ENCODE measurements at places on chromosomes 12 and 14.

GRCh38 chr12:110860833-110861296 lies 14.1 kb downstream of the CCDC63 start:
- no peak for DNase-seq

GRCh38 chr14:89504602-89505313 lies 87.7 kb upstream of the FOXN3 start:
- DNase-seq, result no peak

GRCh38 chr12:18906395-18906794 lies 168.5 kb downstream of the CAPZA3 start:
- no peak for DNase-seq

DNA sequence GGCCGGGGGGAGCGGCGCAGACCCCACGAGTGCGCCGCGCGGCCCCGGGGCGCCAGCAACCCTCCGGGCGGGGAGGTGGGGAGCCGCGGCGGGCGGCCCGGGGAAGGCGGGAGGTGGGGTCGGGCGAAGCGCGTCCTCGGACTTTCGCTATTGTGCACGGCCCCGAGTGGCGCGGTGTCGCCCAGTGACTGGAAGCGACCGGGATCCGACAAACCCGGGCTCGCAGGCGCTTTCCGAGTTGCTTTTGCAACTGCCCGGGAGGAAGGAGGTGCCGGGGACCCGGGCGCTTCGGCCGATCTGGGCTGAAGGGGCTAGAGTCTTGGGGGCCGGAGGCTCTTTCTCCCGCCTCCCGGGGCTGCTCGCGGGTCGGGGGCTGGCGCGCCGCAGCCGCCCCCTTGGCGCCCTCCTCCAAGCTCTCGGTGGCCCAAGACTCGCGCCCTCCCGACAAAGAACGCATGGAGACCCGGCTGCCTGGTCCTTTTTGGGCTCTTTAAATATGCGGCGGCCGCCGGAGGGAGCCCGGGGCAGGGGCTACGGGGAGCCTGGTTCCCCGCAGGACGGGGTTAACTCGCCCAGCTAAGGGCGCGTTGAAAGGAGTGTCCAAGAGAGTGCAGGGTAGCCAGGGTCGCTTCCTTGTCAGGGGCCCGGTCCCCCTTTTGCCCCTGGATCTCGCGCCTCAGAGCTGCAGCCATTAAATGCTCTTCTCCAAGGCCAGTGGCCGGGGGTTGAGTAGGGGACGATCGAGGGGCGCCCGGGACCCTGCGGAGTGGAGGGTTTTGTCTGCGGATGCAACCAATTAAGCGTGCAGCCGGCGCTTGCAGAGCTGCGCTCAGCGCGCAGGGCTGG lies 1.4 kb downstream of the HMGA2 start:
- no peak for DNase-seq

DNA sequence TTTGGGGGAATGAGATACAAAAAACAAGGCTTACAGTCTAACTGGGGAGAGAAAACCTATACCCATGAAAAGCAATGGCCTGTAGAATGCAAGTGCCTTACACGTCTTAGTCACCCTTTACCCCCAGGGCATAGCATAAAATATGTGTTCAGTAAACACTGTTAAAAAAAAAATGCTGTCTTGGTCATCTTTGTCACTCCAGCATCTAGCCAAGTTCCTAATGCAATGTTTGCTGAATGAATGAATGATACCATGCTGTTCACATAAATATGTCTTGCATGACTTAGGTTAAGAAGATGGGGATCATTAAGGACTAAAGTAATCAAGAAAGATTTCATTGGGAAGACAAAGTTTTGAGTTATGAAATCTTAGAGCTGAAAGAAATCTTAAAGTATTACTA lies 38.5 kb downstream of the PPP2R5E start:
- no peak for DNase-seq

DNA sequence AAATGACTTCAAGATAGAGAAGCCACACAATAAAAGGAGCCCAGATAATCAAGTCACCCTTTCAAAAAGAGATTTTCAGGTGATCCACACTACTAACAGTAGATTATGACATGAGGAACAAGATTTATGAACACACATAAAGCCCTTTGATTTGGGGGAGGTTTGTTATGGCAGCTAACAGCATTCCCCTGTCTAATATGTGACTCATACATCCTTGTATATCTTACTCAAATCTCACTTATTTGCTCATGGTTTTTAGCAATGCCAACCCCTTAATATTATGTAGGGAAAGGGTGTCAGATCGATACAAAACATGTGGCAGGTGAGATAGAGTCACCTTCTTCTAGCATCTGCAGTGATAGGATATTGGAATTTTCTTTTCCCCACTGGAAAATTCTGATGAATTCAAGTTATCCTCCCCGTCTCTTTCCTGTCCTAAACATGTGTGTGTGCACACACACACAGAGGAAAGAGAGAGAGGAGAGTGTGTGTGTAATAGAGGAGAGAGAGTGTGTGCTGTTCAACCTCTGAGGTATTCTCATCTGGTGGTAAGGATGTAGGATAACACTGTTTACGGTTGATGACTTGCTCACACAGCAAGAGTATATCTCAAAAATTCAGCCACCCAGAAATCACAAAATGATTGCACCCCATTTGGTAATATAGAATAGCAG lies 319.9 kb downstream of the KCNC2 start:
- no peak for DNase-seq

GRCh38 chr12:68893201-68893600 lies 39.8 kb downstream of the CPM start:
- DNase-seq, result no peak

DNA sequence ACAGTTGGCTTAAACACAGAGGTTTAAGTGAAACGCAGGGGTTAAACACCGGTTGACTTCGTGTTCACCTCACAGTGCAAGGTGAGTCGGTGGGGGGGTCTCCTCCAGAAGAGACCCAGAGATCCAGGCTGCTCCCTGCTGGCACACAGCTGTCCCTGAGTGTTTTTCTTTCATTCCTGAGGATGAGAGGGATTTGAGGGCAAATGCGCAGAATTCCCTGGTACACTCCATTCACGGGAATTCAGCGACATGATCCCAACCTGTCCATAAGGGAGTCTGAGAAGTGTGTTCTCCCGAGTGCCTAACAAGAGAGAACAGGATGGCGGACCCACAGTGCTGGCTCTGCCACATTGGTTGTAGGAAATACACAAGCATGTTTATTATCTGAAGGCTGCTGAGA lies 107.2 kb upstream of the ESRRB start:
- no peak for DNase-seq

DNA sequence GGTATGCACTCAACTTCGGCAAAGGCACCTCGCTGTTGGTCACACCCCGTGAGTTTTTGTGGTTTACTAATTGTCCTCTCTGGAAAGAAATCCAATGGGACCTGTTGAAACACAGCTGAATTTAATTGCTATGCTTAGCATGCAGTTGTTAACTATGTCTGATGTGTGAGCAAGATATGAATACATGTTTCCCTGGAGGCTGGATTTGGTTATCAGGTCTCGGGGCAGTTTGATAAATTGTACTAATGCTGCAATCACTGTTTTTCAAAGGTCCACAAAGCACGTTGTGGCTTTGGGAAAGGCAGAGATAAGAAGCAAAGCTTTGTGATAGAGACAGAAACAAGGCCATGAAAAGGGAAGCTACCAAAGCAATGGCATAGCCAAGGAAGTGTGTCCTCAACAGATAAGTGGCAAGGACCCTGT lies 91.3 kb downstream of the DAD1 start:
- no peak for DNase-seq

Measured in NCI-H2029 (cell line).